ENCODE measurements at places on chromosomes 13 and 19. TPM values are rescaled to one million over a fixed set of nuclear protein-coding genes. Genes with fewer than 3 reads are reported as not detected.

FAM98C gene
- total RNA-seq: 14.6 TPM

ANGPTL4 gene
- total RNA-seq: 9.0 TPM

F2RL3 gene
- total RNA-seq: 4.6 TPM

GRCh38 chr13:53466576-53466975 is 438.0 kb downstream of the OLFM4 start:
- no peak for DNase-seq

- DNase-seq: no peak
Measured at GRCh38 chr13:85040215-85040614, 759.0 kb downstream of the SLITRK6 start.

DNA sequence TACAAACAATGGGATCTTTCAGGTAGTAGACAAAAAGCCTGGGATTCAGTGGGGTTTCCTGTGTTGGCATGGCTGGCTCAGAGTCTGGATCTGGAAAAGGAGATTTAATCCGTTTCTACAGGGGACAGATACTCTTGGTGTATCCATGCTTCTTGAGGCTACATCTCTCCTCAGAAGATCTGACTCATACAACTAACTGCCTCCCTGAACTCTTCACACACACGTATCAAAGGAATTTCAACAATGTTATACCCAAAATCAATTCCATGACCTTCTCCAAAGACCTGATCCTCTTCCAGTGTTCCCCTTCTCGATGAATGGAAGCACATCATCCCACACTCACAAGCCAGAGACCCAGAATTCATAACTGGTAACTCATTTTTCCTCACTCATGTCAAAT is 435.3 kb upstream of the NBEA start:
- DNase-seq: no peak

GRCh38 chr19:49019242-49019932 is 2.5 kb upstream of the LHB start:
- DNase-seq: peak; percentile 62

- DNase-seq: no peak
Measured at GRCh38 chr13:44278166-44278565, 95.5 kb upstream of the SERP2 start.

DNA sequence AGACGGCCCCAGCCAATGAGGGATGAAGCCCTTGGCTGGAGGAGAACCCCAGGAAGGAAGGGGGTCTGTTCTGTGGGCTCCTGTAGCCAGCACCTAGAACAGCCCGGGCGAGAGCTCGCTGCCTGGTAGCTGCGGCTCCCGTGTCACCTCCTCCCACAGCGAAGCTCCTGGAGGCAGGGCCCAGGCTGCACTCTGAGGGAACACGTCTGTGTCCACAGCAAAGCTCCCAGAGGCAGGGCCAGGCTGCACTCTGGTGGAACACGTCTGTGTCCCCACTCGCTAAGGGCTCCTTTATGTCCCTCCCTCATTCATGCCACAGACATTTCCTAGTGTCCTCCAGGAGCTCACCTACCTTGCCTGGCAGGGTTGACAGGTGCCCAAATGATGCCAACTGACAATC is 8.4 kb downstream of the TRAPPC6A start:
- no peak for DNase-seq
